Activated CD4-positive, alpha-beta T cell treated with anti-CD3 and anti-CD28 coated beads for 48 hours (primary cell): ENCODE measurements at places on chromosomes 7 and 10.

GRCh38 chr7:157837561-157837960 lies 500.8 kb downstream of the DNAJB6 start:
- DNase-seq: no peak

- no peak for DNase-seq
These were observed 2.5 kb downstream of the CHN2 start for GRCh38 chr7:29196971-29197595.

- DNase-seq: peak; percentile 96
These were observed at the start of gene TRAPPC14 for GRCh38 chr7:100158229-100159098. TRAPPC14 (minus strand) TSS chr7:100158723; CDS start chr7:100158499, 224 bp downstream.

DNA sequence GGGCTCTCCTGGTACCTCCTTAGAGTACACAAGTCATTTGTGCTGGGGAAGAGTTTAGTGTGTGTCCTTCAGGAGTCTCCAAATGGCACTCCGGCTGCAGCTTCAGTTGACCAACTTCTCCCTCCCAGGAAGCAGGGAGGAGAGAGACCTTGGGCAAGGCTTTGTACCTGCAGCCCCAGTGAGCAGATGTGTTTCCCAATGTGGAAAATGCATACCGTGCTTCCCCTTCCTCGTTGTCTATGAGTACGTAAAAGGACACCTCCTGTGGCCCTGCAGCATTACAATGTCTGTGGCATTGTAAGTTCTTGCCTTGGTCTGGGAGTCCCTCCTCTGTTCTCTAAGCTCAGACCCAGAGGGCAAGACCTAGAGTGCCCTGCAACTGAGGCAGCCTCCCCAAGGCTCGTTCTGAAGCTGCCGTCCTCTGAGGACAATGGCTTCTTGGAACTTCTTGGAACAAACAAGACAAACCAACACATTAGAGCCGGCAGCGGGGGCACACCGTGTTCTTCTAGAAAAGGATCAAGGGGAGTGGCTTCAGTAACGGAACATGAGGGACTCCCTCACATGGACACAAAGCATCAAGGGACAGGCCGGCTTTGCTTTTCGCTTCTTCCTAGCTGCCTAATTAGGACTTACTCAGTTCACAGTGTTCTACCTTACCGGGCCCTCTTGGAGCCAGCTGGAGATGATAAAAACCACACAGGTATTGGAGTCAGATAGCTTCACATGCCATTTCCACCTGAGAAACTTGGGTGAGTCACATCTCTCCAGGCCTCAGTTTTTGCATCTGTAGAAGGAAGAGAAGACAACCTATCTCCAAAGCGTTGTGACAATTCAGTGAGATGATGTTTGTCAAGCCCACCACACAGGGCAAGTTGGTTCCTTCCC lies 20.9 kb upstream of the PPA1 start:
- no peak for DNase-seq

- DNase-seq: peak; percentile 46
These were observed 615 bp upstream of the CNTNAP2 start for GRCh38 chr7:146115851-146116520.

GRCh38 chr7:104650991-104651640 lies 322.7 kb downstream of the LHFPL3 start:
- DNase-seq: no peak

- DNase-seq: no peak
These were observed 741.7 kb downstream of the GRM8 start for GRCh38 chr7:126511046-126511445.

- peak; percentile 21 for DNase-seq
These were observed 87.8 kb downstream of the TBXAS1 start for GRCh38 chr7:139916717-139917395.

DNA sequence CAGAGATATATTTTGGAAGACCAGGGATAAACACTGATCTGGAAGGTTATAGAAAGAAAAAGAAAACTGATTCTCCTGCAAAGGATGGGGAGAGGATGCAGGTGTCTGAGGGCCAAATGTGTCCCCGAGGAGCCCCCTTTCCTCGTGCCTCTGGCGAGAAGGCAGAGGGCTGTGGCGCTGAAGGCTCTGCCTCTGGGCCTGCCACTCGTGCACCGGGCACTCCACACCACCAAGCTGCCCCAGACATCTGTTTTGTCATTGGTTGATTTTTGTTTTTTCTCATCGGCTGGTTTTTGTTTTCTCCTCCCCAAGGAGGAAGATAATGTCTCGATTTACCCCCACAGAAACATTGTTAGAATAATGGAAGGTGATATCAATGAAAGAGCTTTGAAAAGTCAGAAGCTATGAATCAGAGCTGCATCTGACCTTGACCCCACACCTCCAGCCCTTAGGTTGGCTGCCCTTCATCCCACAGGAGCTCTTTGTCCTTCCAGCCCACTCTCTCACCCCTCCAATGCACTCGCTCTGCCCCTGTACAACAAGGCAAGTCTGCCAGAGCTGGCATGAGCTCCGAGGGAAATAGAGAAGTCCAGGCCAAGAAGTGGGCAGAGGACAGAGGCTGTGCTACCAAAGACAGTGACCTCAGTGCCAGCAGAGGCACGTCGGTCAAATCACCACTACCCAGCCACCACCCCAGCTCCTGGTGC lies 124.8 kb downstream of the TCERG1L start:
- no peak for DNase-seq

DNA sequence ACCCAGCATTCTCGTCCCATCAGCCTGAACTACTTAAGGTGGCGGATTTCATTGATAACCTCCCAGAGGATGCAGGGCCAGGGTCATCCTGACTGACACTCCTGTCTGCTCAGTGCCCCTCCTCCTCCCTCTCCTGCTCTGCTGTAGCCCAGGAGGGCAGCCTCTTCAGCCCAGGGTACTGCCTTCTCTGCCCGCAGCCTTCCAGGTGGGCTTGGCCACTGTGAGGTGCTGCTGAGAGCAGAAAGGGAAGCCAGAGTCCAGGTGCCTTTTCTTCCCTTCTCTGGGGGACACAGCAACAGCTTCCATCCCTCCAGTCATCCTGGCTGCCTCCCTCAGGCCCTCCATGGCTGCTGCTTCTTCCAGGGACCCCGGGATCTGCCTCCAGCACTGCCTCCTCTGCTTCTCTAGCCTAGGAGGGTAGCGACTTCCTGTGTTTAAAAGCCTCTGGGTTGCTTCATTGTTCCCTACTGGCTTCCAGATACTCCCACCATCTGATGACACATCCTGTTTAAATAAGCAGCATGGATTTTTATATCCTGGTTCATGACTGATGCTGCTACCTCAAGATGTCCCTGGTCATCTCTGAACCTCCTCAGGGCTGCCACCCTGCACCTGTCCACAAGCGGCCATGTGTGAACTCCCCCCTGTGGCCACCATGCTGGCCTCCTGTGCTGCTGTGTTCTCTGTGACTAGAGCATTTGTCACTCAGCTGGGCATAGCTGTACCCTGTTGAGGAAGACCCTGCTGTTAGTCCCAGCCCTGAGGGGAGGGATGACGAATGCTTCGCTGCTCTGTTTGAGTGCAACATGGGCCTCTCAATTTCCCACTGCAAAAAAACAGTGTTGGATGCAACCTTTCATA lies 55.8 kb downstream of the AKR1C4 start:
- no peak for DNase-seq

- DNase-seq: no peak
These were observed 82.9 kb upstream of the WDR11 start for GRCh38 chr10:120768227-120768626.

DNA sequence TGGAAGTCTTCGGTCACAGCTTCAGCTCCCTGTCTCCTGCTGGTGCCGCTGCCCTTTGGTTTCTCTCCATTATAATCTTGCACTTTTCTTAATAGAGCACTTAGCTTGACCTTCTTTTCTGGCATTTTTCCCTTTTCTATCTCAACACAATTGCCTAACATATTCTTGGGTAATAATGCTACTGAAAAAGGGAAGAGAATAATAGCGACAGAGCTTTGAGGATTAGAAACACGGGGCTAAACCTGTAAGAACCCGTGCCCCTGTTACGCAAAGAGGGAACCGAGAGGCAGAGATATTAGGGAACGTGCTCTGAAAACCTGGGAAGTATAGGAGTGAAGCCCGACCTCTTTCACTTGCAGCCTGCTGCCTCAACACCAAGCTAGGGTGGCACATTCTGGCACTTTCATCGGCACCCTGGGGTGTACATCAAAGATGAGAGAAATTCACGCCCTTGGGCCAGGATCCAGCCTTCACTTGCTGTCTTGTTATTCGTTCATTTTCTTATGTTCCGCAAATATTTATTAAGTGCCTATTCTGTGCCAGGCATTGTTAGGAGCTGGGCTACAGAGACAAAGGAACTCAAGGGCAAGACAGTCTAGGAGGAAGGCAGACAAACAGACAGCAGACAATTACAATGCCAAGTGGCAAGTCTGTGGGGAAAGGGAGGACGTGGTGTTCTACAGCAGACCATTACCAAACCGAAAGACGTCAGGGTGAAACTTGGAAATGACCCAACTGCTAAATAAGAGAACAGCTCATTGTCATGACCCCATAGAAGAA lies 33.0 kb upstream of the GALNTL5 start:
- DNase-seq: no peak

GRCh38 chr7:121046893-121047468 lies 58.5 kb downstream of the CPED1 start:
- DNase-seq: no peak

- DNase-seq: no peak
These were observed 153.3 kb downstream of the XPNPEP1 start for GRCh38 chr10:109769966-109770365.

- no peak for DNase-seq
These were observed 106.1 kb downstream of the CRPPA start for GRCh38 chr7:16315280-16315679.

GRCh38 chr10:63901228-63901627 lies 380.0 kb downstream of the REEP3 start:
- peak; percentile 3 for DNase-seq

DNA sequence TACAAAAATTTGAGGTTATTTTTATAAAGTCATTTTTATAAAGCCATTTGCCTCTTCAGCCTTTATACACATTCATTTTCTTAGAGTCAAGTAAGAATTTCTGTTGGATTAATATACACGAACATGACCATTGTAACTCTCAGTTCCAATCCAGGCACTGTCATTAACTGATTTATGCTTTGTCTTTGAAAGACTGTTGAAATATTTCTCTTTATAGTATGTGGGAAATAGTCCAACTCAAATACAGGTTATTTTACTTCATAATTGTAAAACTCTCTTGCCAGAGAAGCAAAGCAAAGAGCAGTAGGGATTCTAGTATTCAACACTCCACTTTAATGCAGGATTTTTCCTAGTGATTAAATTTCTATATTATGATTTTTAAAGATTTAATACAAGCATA lies 36.5 kb upstream of the PAPSS2 start:
- no peak for DNase-seq

- no peak for DNase-seq
These were observed 1038.9 kb downstream of the GRM8 start for GRCh38 chr7:126213876-126214275.

DNA sequence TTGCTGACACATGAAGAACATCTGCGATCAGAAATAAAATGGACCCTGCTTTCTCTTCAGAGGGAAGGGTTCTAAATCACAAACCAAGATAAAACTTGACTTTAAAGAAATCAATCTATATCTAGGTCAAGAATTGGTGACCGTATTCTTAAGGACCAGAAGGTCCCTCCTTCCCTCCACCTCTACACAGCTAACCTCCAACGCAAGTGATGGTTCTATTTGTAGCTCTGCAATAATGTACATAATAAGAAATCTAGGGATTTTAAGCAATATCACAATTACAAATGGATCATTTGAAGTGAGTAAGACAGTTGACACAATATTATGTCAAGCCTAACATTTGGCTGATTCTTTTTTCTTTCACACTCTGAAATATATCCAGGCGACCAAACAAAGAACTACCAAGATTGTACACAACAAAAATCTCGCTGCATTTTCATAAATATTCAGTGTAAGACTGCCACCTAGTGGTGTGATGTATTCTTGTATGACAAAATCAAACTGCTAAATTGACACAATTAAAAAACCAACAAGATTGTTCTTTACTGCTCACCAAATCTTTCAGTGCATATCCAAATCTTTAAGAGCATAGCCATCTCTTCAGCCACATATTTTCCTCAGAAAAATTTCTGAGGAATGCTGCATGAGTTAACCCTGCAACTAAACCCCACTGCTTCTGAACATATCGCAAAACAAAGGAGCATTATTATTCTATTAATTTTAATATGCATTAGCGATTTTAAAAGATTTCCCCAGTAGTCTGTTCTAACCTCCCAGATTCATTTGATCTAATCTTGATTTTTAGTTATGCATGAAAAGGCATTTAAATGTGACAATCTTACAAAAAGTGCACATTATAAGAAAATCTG lies 44.5 kb downstream of the ICA1 start:
- no peak for DNase-seq

- DNase-seq: no peak
These were observed 35.3 kb upstream of the SEPHS1 start for GRCh38 chr10:13383399-13383761.

- no peak for DNase-seq
These were observed 350.0 kb downstream of the FGFR2 start for GRCh38 chr10:121248266-121248665.

- peak; percentile 3 for DNase-seq
These were observed 644.4 kb downstream of the GRM8 start for GRCh38 chr7:126608339-126608776.

- no peak for DNase-seq
These were observed 486.4 kb upstream of the FOXK1 start for GRCh38 chr7:4195660-4196059.

DNA sequence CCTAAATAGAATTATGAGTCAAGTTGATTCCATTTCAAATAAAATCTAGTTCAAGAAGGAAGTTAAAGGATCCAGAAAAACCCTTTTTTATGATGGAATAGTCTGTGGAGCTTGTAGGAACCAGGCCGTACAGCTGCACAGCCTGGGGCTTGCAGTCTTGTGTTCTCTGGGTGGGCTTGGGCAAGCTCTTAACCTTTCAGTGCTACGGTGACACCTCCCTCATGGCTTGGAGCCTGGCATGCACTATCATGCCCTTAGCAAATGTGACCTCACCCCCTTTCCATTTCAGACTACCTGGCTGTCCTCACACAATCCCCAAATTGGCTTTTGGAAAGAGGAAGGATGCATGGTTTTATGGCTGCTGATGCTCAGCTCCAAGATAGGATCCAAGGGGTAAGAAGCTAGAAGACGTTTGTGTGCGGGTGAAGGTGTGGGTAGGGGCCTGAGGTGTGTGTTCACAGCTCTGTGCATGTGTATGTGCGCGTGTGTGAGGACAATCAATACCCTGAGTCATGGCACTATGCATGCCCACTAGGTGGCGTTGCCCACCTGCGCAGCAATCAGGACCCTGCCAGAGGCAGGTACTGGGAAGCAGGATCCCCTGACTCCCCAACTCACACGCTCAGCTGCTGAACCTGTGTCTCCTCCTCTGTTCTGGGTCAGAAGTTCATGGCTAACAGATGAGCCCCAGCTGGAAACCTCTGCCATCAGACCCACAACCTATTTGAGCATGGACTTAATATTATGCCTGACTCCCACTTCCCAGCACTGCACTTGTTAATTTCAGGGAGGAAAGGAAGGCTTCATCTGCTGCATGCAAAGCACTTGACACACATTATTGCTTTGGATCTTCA lies 113.4 kb downstream of the PTPN20 start:
- peak; percentile 81 for DNase-seq
